C1 segment of cervical spinal cord (tissue), 14 donors: ENCODE measurements at places on chromosomes 1 and 21.

DNA sequence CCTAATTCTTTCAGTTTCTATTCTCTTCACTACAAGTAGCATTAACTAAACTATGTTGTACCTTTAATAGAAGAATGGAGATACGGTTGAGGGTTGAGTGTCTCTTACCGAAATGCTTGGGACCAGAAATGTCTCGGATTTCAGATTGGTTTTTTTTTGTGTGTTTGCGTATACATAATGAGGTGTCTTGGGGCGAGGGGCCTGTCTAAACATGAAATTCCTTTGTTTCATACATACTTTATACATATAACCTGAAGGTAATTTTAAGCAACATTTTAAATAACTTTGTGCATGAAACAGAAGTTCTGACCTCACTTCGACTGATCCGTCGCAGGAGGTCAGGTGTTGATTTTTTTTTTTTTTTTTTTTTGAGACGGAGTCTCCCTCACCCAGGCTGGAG, 36.3 kb upstream of the MYOCOS start:
- DNase-seq = no peak

DNA sequence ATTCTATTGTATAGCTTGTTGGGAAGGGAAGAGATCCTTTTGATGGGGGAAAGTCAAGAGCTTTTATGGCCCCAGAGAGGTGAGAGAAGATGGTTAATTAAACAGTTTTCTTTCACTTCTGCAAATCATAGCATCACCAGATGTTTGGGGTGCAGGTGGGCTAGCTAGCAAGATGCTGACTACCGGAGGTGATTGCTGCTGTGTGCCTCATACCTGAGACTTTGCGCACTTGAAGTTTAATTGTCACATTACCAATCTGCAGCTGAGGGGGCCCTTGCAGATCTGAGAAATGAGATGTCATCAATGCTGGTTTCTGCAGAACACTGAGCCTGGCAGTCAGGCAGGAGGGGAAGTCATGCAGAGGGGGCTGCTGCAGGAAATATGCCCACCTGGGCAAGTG, 73.9 kb downstream of the SNRPE start:
- no peak for DNase-seq

DNA sequence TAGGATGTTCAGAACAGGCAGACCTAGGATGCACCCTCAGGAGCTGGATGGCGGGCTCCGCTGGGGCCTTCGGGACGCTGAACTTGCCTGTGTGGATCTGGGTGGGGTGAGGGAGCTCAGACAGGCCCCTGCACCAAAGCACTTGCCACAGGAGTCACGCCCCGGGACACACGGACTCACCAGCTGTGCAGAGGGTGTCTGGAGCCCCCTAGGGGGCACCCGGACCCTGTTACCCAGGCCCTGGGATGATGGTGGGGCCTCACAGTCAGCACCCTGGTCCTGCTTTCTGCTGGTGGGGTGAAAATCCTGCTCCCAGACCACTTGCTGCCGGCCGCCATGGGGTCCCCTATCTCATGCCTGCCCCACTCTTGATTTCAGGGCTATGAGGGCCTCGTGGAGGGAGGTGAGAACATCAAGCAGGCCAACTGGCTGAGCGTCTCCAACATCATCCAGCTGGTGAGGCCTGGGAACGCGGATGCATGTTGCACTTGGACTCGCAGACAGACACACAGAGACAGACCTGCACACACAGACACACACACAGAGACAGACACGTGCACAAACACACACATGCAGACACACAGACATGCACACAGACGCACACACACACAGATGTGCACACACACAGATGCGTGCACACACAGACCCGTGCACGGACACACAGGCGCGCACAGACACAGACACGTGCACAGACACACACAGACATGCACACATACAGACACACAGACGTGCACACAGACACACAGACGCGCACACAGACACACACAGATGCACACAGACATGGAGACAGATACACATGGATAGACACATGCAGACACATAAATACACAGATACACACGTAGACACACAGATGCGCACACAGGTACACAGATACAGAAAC, 11.0 kb downstream of the PFKL start:
- no peak for DNase-seq

GRCh38 chr21:39022863-39023693, 160.2 kb downstream of the PSMG1 start:
- DNase-seq = no peak
